AG04450 (cell line): ENCODE measurements at places on chromosomes 5 and 9.

DNA sequence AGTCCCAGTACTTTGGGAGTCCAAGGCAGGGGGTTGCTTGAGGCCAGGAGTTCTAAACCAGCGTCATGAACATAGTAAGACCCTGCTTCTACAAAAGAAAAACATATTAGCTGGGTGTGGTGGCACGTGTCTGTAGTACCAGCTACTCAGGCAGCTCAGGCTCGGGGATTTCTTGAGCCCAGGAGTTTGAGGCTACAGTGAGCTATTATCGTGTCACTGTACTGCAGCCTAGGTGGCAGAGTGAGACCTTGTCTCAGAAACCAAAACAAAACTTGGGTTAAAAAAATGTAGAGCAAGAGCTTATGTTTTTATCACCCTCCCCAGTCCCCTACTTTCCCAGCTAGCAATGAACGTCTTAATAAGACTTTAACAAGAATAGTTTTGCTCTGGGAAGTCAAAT, 46.7 kb downstream of the UHRF2 start:
- DNase-seq = no peak

- no peak for DNase-seq
Observed at GRCh38 chr5:16776611-16777251, 159.4 kb downstream of the MYO10 start.

DNA sequence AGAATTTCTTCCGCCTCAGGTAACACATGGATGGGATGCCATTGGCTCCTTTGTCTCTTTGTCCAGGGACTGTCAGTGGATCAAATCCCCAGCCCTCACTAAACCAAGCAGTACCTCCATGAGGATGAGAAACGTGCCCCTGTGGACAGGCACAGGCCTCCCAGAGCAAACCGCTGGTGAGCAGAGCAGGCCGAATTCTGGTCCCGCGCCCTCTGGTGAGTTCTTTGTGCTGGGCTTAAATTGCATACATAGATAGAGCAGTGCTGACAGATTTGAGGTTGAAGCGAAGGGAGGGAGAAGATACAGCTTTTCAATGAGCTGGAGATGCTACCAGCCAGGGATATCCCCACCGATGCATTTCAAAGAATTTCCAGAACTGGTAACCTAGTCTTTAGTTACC, 143.8 kb downstream of the HSD17B3 start:
- DNase-seq = no peak

DNA sequence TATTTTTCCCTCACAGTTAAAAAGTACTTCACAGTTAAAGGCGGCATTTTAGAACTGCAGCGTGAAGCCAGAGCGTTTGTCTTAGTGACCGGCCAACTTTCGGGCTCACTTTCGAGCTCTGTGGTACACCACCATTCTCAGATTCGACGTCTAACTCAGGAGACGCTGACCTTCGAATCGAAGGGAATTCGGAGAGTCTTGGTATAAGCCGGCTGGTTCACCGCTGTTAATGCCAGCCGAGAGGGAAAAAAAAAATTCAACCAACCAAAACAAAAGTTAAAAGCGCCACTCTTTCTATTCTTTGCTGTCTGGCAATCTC, 544 bp upstream of the SNX24 start:
- no peak for DNase-seq

DNA sequence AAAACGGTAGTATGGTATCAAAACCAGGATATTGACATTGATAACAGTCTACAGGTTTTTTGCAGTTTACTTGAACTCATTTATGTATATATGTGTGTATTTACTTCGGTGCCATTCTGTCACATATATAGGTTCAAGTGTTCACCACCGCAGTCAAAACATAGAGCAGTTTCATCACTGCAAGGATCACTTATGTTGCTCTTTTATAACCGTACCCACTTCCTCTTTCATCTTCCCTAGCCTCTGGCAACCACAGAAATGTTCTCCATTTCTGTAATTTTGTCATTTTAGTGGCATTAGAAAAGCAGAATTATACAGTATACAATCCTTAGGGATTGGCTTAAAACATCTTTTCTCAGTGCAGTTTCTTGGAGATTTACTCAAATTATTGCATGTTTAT, 90.3 kb downstream of the SH3GL2 start:
- no peak for DNase-seq

- peak; percentile 95 for DNase-seq
Observed at GRCh38 chr5:144187699-144188294, 17.1 kb downstream of the KCTD16 start.

- DNase-seq = no peak
Observed at GRCh38 chr5:120692325-120692724, 228.2 kb downstream of the PRR16 start.

DNA sequence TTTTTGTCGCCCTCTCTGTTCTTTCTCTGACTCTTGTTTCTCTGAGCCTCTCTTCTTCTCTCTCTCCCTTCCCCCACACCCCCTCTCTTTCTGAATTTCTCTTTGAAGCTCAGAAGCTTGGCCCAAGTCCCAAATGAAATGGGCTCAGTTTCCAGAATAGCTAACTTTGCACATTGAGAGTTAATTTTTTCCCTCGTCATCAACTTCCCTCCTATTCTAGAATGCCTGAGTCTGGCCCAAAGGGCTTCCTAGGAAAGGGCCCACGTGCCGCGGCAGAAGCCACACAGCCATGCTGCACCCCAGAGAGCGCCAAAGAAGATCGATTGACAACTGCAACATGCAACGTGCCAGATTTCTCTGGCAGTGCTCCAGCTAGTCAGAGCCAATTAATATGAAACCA, 588.8 kb upstream of the KLF4 start:
- DNase-seq = no peak

DNA sequence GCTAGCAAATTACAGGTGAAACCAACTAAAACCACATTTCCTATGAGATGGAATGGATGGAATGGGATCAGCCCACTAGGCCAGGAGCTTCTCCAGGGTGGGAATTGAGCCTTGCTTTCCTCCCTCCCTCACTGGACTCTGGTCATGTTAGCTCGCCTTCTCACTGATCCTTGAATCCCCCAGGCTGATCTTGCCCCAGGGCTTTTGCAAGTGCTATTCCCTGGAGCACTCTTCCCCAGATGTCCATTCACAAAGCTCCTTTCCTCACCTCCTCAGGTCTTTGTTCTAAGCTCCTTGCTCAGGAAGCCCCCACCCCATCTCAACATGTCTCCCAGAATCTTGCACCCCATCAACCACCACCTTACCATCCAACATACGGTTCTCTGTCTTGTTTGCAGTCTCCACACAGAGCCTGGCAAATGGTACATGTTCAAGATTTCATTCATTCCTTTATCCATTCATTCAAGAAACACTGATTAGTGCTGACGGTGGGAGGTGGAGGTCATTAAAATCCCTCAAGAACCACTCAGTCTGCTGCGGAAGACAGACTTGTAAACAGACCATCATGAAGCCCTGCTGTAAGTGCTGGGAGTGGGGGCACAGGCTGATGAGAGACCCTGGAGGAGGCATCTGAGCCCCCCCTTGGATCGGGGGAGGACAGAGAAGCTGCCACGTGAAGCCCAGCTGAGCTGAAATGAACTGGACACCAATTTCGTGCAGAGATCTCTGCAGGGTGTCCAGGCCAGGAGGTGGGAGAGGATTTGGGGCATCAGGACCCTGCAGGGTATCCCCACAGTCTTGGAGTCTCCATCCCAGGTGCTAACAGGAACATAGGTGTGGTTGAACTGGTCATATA, 141.7 kb downstream of the BARX1 start:
- DNase-seq = no peak

- no peak for DNase-seq
Observed at GRCh38 chr9:15240927-15241326, 66.1 kb downstream of the TTC39B start.

DNA sequence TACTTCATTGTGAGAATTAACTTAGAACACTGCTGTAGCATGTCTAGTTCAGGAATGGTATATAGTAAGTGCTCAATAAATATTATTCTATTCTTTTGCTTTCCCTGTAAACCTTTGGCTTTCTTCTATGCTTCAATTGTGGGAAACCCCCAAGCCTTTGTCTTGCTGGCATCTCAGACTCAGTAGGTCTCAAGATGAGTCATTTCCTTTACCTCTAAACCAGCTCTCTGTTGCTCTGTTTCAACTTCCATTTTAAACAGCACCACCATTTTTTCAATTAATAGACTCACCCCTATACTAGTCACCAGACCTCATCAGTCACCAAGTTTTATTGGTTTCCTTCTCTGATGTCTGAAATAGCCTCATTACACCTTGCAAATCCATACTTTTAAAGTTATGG, 43.5 kb downstream of the DMAC1 start:
- no peak for DNase-seq

DNA sequence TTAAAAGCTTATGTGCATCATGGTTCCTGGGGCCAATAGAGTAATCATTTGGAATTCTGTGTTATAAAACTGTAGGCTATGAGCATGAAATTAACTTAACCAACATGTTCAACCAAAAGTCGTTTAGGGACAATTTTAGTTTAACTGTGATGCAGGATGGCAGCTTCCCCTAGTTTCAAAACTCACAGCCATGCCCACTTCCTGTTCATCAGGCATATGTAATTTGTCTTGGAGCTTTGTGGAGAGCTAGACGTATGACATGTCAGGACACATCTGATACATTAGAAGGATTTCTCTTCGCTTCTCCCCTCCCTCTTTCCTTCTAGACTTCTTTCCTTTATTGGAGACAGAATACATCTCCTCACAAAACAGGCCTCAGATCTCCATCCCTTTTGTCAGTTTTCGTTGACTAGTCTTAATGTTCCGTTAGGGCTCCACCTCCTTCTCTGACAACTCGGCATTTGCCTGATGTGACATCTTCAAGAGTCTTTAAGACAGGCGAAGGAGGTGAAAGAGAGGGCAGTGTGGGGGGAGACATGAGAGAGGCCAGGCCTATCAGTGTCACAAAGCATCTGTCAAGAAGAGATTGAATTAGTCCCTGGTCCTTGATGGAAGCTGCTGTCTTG, 176.0 kb downstream of the MSX2 start:
- DNase-seq = no peak

- no peak for DNase-seq
Observed at GRCh38 chr5:89004379-89004778, 121.4 kb upstream of the MEF2C start.

DNA sequence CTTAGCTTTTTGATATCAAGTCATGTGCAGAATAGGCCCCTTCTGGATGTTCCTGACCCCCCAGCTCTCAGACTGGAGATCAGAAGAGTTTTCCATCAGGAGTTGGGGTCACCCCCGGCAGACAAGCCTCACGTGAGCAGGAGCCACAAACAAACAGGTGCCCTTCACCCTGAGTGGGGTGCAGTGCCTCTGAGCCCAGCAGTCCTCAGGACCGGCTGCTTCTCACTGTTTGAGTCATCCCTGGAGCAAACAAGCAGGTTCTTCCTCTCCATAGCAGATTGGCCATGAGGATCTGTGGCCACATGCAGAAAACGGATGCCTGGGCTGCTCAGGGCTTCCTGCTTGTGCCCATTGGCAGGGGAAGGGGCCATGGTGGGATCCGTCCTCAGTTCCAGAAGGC, 47.0 kb downstream of the LRSAM1 start:
- no peak for DNase-seq

DNA sequence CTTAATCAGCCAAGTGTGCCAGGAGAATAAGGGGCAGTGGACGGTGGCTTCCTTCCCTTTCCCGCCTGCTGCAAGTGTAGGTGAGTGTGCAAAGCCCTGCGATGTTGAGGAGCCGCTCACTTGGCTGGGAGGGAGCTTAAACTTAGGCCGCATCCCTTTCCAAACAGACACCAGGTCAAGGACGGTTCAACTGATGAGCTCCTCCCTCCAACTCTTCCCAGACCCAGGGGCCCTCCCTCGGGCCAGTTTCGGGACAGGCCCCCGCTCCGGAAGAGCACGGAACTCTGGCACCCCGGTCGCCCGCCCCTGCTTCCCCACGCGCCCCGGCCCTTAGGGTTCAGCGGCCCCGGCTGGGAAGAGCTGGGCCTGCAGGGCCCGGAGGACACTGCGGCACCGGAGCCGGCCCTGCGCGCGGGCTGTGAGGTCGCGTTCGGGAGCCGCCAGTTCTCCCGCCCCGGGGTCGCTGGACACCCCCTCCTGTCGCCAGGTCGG, 481 bp downstream of the MRPL36 start:
- no peak for DNase-seq

GRCh38 chr9:122822938-122823337, 5.5 kb downstream of the PDCL start:
- no peak for DNase-seq

DNA sequence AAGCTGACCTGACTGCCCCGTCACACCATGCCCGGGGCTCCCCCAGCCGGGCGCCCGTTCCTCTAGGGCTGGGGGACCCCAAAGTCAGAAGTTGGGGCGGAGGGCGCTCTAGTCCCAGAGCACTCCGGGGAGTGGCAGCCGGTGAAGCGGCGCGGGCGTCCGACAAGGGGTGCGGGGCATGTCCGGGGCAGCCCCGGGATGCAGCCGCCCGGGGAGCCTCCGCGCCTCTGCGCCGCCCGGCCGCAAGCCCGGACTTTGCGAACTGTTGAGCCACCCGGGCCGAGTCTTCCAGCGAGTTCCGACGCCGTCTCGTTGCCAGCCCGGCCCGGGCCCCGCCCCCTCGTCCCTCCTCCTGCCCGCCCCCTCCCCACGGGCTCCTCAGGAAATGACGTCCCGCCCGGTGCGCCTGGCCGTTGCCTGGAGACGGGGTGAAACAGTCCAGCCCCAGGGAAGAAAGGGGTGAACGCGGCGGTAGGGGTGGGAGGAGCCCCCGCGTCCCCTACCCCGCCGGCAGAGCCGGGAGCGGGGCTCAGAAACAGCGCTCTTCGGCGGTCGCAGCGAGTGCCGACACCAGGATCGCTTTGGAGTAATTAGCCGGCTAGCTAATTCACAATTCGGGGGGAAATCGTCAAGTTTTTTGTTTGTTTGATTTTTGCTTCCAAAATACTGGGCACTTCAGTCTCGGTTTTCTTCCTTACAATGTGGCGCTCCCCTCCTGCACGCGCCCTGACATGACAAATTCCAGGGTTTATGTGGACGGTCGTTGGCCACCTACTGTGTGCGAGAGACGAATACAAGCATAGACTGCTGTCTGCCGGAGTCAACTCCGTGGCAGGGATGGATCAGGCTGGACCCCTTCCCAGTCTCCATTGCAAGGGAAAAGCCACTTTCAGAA, at the start of gene WHRN:
WHRN (minus strand) TSS at position 287 of the 895 bp plus-strand sequence. CDS start 672 bp downstream, outside the sequence.
- peak; percentile 44 for DNase-seq

- DNase-seq = no peak
Observed at GRCh38 chr9:133974631-133975341, 17.3 kb downstream of the VAV2 start.

DNA sequence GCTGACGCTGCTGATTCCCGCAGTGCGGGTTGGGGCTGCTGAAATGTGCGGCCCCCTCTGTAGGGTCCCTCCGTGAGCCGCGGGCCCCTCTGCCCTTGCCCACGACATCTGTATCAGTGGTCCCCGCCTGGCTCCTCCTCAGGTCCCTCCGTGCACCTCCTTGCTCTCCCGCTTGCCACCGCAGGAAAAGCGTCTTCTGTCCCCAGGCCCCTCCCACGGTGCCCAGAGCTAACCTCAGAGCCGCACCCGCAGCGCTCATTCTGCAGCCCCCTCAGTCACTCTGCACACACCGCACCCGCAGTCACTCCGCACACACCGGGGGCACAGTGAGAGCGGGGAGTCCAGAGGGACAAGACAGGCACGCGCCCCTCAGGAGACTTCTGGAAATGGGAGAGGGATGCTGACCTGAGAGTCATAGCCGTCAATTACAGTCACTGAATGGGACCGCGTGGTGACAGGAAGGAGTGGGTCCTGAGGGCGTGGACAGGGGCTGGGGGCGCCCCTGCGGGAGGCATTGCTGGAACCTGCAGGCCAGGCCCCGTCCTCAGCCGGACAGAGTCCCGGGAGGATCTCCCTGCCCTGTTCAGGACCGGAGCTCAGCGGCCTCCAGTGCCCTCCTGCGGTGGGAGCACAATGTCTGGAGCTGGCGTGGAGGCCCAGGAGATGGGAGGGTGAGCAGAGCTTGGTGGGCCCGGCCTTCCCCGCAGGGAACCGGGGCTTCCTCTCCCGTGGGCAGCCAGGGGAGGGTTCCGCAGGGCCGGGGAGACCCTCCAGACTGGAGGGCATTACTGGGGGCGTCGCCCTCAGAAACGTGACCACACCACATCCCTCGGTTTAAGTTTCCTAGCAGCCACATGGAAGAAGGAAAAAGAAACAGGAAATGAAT, 66.1 kb upstream of the CTSL start:
- DNase-seq = no peak
